Placental pericyte (primary cell): ENCODE measurements at places on chromosomes 1 and 21. TPM values are rescaled to one million over a fixed set of nuclear protein-coding genes. Genes with fewer than 3 reads are reported as not detected.

SPATA1 gene
- total RNA-seq: 0.43 and 0.88 TPM in 2 replicates

F13B gene
- total RNA-seq: under 0.01 TPM in 1 of 2 replicates, not detected in the other

FCAMR gene
- not detected in 2 replicates for total RNA-seq

SPRR4 gene
- total RNA-seq: not detected in 2 replicates

RGSL1 gene
- not detected in 2 replicates for total RNA-seq

FAM177B gene
- 0.29 TPM in 1 of 2 replicates, not detected in the other for total RNA-seq

DNAJC11 gene
- 40.7 and 43.8 TPM in 2 replicates for total RNA-seq

RSBN1 gene
- 11.8 and 16.0 TPM in 2 replicates for total RNA-seq

BTG2 gene
- 7.9 and 9.8 TPM in 2 replicates for total RNA-seq

TP53BP2 gene
- total RNA-seq: 36.4 and 58.6 TPM in 2 replicates

F3 gene
- total RNA-seq: 338 and 346 TPM in 2 replicates

CLCN6 gene
- total RNA-seq: 15.9 and 37.4 TPM in 2 replicates

CPLANE2 gene
- 13.9 and 24.7 TPM in 2 replicates for total RNA-seq

CCDC24 gene
- total RNA-seq: 3.7 and 4.4 TPM in 2 replicates

ADAM30 gene
- not detected in 2 replicates for total RNA-seq

ARHGAP29 gene
- total RNA-seq: 4.2 and 44.5 TPM in 2 replicates

TTLL7 gene
- total RNA-seq: 9.6 and 15.9 TPM in 2 replicates

RGS16 gene
- 0.14 and 2.4 TPM in 2 replicates for total RNA-seq

ZNF593OS gene
- not detected in 2 replicates for total RNA-seq

VWA1 gene
- 5.9 and 7.9 TPM in 2 replicates for total RNA-seq

S100A7A gene
- not detected in 2 replicates for total RNA-seq

TRIM17 gene
- total RNA-seq: 0.66 TPM in 1 of 2 replicates, not detected in the other

ETV3 gene
- total RNA-seq: 14.7 and 22.8 TPM in 2 replicates

PRELP gene
- total RNA-seq: under 0.01 and 0.14 TPM in 2 replicates

COL8A2 gene
- total RNA-seq: 5.0 and 6.7 TPM in 2 replicates

RCAN3 gene
- total RNA-seq: 2.2 and 17.5 TPM in 2 replicates

STPG1 gene
- 2.6 and 7.3 TPM in 2 replicates for total RNA-seq
